ENCODE measurements at places on chromosomes 2 and 18.

DNA sequence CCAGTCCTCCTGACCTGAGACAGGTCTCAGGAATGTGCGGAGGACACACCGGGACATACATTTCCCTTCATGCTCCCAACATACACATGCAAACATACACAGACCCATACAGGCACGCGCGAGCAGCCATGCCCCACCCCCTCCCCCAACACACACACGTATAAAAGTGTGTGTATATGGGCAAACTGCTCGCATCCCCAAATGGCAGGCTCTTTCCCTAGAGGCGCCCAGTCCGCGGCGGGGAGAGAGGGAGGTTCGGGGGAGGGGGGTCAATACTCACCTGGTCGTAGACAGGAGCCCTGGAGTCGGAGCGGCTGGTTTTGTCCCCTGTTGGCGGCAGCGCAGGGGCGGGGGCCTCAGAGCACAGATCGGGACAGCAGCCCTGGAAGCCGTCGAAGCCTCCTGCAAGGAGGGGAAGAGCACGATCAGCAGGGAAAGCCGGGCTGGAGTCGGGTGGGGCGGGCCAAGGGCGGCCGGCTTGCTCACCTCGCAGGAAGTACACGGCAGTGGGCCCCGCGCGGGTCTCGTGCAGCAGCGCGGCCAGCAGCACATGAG lies 682 bp downstream of the DUSP2 start:
- no peak for DNase-seq

GRCh38 chr2:112141626-112142007 lies 3.4 kb downstream of the FBLN7 start:
- DNase-seq = no peak

DNA sequence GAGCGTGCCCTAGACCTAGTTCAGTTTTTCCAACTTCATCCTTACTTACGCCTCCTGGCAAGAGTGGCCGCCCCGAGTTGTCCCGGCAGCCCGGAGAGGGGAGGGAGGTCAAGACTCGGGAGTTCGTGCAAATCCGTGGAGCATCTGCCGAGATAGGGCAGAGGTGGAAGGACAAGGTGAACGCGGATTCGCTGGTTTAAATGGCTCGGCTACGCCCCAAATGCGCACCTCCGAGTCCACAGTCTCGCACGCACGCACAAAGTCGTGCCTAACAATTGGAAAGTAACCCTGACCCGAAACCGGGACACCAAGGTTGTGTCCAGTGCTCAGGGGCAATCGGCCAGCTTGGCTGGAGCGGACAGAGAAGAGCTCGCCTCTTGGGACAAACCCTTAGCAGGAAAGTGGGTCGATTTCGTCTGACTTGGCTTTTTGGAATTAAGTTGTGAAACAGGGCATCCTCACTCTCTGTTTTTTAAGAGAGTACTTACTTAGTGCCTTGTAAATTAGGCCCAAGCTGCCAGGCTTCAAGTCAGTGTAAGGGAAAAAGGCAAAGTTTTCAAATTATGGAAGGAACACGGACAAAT lies 726 bp upstream of the SS18 start:
- DNase-seq = peak; percentile 28

GRCh38 chr2:127615511-127616166 lies 30.3 kb upstream of the GPR17 start:
- DNase-seq = no peak

GRCh38 chr2:134254824-134255223 lies 952 bp downstream of the MGAT5 start:
- DNase-seq = no peak

DNA sequence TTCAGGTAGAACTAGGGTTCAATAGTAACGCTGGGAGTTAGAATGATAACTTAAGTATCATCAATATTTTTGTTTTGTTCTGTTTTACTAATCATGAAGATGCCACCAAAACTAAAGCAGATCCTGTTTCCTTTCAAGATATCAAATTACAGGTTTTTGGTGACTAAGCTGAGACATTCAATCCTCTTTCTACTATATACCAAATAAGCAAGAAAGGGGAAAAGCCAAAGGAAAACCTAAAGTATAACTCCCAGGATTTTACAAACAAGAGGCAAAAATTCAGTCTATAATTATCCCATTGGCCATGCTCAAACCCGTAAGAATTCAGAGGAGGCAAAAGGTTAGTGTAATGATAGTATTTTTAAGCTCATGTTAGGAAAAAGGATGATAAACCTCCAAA lies 175.2 kb upstream of the CCDC150 start:
- DNase-seq = no peak

DNA sequence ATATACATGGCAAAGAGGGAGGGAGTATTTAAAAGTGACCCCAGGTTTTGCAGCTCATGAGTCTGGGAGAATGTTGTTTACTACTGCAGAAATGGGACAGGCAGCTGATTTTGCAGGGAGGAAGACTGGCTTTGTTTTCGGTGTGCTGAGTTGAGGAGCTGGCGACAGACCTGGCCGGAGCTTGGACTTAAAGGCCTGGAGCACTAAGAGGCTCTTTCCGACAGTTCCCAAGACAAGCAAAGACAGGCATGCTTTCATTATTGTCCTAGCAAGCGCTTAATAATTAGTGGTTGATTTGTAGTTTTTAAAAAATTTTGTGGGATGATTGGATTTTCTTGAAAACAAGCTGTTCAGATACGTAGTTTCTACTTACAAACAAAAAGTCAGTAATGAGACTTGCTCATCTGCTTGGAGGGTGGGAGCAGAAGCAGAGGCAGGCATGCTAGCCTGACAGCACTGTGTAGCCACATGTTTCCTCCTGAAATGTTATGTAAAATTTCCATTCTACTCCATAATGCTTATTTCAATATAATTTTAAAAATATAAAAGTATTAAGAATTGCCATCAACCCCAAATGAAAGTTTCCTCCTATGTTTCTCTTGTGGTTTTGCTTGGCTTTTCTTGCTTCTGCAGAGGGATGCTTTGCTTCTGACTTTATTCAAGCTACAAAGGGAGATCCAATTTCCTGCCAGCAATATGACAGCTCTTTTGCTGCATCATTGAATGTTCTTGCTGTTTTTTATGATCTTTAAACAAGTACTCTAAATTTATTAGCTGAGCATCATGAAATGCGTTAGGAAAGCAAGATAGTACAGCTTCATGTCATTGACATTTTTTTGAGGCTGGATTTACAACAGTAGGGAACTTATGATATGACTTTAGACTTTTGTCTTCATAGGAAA lies 75.8 kb downstream of the PHLPP1 start:
- DNase-seq = no peak

DNA sequence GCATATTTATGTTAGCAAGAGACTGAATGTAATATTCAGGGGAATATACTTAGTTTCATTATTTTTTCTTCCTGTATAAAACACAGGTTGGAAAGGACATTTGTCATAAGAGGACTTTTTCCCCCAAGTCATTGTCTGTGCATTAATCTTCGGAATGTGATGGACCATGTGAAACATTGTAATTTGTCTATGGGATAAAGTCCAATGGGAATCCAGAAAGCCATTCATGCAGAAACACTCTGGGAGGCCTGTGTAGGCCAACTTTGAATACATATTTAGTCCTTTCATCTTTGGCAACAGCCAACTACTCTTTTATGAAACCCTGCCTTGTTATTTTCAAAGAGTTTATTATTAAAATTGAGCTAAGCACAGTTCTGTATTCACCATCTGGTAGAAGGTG lies 386.4 kb downstream of the PIK3C3 start:
- no peak for DNase-seq

DNA sequence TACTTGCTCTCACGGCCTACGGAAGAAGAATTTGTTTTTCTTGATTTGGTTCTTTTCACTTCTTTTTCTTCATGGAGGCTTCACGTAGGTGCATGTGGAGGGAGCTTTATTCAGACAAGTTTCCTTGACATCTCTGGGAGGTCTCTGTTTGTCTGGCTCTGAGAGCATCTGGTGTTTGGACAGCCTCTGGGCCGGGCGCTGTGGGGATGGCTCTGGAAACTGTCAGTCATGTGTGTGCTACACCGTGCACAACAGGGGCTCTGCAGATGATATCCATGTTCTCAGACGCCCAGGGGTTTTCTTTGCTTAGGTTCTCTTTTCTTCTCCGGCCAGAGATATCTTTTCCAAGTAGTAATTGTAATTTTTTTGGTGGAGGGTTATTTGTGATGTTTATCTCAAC lies 130.7 kb downstream of the SH3RF3 start:
- DNase-seq = no peak

DNA sequence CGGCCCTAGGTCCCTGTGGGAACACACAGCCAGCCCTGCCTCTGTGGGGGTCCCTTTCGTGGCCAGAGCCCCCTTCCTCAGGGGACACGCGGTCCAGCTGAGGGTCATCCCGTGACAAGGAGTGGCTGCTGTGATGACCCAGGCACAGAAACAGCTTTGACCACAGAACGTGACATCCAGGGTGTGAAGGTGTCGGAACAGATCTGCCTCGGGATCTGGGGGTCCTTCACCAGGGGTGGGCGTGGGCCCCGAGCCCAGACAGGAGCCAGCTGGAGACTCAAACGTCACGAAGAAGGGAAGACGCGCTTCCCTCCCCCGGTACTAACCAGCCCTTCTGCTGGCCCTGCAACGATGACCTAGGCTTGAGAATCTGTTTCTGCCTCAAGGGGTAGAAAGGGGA lies 75.9 kb downstream of the NFATC1 start:
- DNase-seq = no peak

GRCh38 chr2:128282246-128282975 lies 36.3 kb downstream of the HS6ST1 start:
- DNase-seq = no peak

GRCh38 chr2:8260213-8260612 lies 421.6 kb upstream of the ID2 start:
- DNase-seq = no peak

DNA sequence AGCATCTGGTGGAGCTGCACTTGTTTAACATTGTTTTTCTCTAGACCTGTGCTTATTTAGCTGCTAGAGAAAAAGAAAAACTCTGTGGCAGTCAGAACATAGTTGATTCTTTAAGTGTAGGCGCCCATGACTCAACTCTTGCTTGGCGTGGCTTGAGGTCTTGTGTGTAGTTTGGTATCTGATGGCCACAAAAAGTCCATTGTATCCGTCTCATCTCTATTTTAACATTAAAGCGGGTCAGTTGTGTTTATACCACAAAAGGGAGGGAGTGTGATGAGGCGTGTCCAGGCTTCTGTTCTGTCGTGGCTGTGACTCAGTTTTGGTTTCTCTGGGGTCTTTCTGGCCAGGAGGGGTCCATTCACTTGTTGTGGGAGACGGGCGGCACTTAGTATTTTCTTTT lies 24.2 kb upstream of the UGT1A8 start:
- DNase-seq = no peak

- DNase-seq = no peak
These were observed 146.2 kb upstream of the LYPD1 start for GRCh38 chr2:132816234-132816633.

DNA sequence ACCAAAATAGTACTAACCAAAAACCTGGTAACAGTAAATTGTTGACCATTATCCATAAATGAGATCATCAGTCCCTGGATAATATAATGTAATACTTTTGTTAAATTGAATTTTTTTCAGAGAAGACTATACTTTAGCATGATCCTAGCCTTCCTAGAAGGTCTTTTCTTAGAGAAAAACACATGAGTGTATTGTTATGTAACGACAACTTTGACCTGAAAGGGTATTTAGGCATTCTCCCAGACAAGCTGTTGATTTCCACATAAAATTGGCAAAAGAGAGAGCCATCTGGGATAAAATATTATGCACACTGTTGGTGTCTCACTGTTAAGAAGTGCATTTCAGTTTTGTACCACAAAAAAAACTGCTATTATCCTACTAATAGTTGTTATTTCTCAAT lies 120.0 kb upstream of the MAPRE2 start:
- DNase-seq = no peak

DNA sequence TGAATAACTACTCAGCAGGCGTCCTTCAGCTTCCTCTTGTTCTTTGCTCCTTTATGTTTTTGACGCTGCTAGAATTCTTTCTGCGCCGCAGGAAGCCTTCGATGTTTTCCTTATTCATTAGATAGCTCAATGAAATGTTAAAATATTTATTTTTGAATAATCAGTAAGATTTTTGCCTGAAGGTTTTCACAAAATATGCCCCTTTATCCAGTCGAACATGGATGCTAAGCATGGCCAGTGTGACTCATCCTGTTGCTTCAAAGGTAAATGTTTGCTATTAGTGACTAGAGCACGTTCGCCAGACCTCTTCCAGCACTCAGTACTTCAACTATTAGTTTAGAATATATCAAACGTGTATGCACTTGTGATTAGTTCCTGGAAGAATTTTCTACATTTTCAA lies 7.6 kb upstream of the MEIS1 start:
- DNase-seq = no peak

DNA sequence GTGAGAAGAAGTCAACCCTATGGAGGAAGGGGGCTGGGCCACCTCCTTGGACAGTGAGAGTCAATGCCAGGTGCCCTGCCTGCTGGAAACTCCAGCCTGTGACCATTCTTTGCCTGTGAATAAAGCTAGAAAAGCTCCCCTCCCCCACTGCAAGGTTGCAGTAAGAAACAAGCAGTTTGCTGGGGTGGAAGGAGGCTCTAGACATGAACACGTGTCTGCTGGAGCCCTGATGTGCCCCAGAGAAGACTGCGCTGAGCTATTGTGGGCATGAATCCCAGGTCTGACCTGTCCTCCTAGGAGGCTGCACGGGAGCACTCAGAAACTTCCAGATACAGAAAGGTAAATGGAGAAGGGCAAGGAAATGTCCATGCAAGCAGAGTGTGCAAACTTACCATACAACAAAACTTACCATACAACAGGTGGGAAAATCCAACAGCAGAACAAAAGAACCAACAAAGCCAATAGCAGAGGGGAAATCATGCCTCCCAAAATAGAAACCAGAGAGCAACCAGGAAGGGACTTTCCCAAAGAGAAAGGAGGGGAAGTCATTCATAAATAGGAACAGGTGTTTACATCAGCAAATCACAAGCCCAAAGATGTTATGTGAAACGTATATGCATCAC lies 278.7 kb downstream of the BCL2 start:
- no peak for DNase-seq

DNA sequence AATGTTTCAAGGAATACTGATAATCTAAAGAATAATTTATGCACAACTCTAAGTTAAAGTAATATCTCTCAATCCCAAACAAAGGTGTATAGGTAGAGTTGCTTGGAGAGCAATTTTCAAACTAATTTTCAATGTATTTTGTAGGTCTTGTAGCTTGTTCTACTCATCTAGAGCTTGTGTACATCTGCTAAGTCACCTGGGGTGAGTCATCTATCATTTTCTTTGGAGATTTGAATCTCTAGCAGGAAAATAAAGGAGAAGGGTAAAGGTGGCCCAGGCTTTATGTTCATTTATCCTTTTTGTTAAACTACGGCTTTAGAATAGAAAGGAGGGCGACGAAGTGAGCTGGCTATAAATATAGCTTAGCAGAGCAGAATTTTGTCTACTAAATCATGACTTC lies 76.8 kb upstream of the THUMPD2 start:
- no peak for DNase-seq

All from activated T-helper 1 cell treated with Interleukin-2 at 50 U/mL for 16 hours (primary cell).